ENCODE measurements at places on chromosomes 2 and 18.

DNA sequence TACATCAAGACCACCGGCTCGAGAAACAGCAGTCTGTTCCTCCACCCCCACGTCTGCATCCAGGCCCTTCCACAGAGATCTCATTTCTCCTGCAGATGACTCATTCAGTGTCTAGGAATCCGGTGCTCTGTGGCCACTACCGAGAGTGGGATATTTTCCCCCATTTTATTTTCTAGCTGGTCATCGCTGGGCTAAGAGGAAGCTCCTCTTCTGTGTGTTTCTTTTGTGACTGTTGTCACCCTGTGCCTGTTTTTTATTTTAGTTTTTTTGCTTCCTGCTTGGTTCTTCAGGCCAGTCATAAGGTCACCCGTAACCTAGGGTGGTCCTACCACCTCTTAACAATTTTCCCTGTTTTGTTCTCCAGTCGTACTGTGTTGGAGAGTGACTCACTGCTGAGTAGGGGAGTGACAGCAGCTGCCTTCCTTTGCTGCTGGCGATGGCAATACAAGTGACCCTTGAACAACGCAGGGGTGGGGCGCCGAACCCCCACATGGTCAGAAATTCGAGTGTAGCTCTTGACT, 6.7 kb downstream of the RAMP1 start:
- DNase-seq: no peak

- no peak for DNase-seq
Measured at GRCh38 chr2:32450851-32451250, 94.0 kb downstream of the BIRC6 start.

DNA sequence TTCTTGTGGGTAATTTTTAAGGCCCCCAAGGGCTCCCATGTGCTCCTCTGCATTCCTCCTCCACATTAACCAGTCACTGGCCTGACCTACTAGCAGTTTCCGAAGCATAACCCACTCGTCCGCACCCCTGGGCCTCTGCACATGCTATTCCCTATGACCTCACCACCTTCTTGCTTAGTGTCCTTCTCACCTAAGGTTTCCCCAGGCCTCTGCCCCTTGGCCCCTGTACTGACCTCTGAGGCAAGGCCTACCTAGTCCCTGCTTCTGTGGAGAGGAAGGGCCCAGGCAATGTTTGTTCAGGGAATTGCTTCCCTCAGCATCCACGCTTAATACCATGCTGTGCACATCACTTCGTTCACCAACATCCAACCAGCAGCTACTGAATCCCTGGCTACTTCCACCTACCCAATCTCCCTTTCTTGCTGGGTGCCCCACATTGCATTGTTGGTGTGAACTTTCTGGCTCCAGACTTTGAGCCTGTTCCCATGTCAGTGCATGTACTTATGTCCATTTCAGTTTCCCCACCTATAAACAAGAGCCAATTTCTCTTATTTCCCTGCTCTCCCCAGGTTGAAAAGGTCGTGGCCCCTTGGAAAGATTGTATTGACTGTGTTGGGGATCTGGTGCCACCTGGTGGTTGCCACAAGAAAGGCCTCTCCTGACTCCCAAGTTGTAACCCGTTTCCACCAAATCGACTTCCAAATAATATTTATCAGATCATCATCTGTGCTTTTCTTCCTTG, 19.2 kb upstream of the TMEM177 start:
- DNase-seq: peak; percentile 61

DNA sequence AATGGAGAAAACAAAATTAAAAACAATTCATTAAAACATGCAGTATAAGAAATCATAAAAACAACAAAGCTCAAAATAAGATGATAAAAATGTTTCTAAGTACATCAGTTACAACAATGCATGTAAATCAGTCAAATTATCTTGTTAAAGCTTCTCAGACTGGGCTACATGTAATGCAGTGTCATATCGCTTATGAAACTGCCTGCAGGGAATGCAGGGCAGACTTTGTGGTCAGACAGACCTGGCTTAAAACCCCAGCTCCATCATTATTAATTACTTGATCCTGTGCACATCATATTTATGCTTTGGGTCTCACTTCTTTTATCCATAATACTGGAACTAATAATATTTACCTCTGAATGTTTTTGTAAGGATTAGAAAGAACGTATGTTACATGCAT, 74.6 kb downstream of the PID1 start:
- no peak for DNase-seq

- no peak for DNase-seq
Measured at GRCh38 chr2:109218087-109218791, 89.2 kb downstream of the SH3RF3 start.

GRCh38 chr18:63138436-63139340, 180.9 kb downstream of the BCL2 start:
- DNase-seq: no peak

GRCh38 chr2:197211881-197212342, 98.7 kb downstream of the ANKRD44 start:
- DNase-seq: no peak
